ENCODE measurements at places on chromosomes 1 and 21.

GRCh38 chr1:17594026-17594425, 54.5 kb downstream of the ARHGEF10L start:
- DNase-seq, result no peak

DNA sequence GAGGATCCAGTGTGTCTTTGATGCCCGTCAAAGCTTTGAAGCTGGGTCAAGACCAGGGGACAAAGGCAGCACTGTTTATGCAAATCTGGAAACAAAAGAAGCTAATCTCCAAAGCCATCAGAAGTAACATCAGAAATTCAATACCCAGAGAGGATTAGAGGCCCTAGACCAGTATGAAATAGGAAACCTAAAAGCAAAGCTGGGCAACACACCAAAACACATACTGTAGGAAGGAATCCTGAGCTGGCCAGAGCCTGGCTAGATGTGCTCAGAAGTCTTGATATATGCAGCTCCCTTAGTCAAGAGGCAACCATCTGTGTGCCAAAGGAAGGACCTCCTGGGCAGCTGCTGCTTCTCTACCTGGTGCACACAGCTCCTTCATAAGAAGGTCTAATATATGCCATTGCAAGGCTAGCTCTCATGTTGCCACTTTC, 12.3 kb downstream of the COLGALT2 start:
- DNase-seq, result peak; percentile 59

- no peak for DNase-seq
These were observed 42.6 kb downstream of the CCDC18 start for GRCh38 chr1:93223023-93223675.

DNA sequence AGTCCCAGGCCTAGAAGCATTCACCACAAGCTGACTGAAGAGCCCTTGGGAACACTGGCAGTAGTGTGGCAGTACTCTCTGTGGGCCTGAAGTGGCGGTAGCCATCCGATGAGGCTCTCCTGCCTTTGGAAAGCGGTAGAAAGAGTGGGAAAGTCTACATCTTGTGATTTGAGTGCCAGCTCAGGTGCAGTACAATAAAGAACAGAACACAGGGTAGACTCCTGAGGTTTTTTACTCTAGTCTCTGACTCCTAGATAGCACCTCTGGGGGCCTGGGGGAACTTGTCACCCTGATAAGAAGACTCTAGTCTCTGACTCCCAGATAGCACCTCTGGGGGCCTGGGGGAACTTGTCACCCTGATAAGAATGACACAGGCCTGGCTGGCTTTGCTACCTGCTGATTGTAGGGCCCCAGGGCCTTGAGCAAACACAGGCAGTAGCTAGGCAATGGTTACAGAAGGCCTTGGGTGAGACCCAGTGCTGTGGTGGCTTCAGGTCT, 18.0 kb upstream of the IL20 start:
- no peak for DNase-seq

DNA sequence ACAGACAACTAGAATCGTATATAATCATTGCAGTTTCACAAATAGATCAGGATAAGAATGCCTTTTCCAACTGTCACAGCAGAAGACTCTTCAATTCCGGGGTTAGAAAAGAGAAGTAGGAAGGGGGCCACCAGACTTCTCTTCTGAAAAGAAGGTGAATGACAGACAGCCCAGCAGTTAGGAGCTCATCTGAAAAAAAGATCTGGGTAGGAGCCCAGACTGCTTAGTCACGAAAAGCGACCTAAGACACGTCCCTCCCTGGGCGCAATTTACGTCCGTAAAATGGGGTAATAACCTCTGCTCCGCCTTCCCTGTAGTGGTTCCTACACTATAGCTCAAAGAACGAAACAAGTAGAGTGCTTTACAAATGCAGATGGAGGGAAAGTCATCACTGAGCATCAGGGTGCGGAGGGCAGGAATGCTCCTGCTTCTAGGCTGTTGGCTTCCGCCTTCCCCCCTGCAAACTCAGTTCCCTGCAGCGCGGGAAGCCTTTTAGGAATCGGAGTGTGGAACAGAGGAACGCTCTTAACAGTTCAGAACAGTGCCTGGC, 582 bp downstream of the ORC1 start:
- DNase-seq, result peak; percentile 84

DNA sequence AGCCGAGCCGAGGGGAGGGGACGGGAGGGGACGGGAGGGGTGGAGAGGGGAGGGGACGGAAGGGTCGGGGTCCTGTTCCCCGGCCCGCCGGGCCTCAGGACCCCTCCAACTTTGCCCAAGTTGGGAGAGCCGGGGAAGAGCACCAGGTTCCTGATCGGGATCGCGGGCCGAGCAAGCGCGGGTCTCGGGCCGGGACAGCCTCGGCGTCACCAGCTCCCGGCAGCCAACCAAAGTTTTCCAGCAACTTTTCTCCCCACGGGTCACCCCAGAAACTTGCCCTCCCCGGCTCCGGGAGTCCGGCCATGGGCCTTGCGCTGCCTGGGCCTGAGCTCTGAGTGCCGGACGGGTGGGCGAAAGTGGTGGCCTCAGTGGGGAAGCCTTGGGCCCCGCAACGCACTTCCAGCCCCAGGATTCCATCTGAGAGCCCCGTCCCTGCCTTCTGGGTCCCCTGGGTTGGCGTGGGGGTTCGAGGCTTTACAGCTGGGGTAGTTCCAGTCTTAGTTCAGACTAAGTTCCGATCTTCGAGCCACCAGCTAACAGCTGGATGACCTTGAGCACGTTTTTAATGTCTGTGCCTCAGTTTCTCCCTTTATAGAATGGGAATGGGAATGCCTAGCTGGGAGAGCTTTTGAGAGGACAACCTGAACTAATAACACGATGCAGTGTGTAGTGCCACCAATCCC, 458 bp downstream of the ZC3H12A start:
- DNase-seq, result no peak

- peak; percentile 78 for DNase-seq
These were observed 25.6 kb downstream of the S100A10 start for GRCh38 chr1:151968058-151968457.

- no peak for DNase-seq
These were observed 87.7 kb downstream of the CASZ1 start for GRCh38 chr1:10708757-10709156.

DNA sequence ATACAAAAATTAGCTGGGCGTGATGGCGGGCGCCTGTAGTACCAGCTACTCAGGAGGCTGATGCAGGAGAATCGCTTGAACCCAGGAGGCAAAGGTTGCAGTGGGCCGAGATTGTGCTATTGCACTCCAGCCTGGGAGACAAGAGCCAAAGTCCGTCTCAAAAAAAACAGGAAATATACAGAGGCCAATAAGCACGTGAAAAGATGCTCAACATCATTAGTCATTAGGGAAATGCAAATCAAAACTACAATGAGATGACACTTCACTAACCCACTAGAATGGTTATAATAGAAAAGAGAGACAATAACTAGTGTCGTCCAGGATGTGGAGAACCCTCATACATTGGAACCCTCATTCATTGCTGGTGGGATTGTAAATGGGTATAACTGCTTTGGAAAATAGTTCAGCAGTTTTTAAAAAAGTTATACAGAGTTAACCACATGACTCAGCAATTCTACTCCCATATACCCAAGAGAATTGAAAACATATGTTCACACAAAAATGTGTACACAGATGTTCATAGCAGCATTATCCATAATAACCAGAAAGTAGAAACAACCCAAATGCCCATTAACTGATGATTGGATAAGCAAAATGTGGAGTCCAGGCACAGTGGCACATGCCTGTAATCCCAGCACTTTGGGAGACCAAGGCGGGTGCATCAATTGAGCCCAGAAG, 6.4 kb upstream of the E2F2 start:
- DNase-seq, result no peak

- DNase-seq, result no peak
These were observed 692.0 kb upstream of the NR5A2 start for GRCh38 chr1:199335496-199335895.

DNA sequence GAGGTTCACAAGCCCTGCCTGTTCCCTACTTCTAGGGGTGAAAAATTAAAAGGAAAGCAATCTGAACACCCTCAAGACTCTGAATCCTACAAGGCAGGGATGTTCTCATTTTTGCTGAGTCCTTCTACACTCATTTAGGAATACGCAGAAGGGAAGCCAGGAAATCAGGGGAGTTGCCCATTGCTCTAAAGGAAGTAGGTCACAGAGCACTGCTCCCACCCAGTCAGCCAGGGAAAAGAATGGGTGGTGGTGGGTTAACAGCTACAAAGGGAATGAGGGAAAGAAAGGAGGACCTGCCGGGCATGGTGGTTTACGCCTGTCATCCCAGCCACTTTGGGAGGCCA, 2.4 kb upstream of the CTTNBP2NL start:
- peak; percentile 47 for DNase-seq

DNA sequence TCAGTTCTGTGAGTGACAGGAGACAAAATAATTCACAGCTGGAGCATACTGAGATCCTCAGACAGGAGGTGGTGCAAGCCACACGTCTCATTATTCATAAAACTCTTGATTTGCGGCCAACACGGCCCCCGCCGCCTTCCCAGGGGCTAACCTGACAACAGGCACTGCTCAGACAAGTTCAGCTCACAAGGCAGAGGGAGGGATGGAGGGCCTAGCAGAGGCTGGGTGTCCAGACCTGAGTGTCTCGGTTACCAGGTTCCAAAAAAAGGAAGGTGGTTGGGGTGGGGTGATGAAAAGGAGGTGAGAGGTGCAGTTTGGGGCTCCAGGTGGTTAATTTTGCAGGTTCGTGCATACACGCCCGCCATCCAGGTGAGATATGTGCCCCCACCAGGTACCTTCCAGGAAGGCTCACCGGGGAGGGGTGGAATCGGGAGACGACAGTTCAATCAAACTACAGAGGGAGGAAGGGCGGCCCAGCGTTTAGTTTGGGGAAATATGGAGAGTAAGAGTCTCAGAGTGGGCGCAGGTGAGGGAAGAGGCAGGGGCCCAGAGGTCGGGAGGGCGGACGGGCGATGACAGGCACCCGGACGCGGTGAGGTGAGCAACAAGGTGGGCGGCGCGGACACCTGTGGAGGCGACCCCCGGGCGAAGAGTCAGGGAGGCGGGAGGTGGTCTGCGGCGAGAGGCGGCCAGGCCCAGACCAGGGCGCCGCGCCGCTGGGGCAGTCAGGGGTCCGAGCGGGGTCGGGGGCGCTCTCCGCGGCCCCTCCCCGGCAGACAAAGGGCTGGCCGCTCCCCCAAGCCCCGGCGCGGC, 629 bp downstream of the CTNNBIP1 start:
- peak; percentile 74 for DNase-seq

DNA sequence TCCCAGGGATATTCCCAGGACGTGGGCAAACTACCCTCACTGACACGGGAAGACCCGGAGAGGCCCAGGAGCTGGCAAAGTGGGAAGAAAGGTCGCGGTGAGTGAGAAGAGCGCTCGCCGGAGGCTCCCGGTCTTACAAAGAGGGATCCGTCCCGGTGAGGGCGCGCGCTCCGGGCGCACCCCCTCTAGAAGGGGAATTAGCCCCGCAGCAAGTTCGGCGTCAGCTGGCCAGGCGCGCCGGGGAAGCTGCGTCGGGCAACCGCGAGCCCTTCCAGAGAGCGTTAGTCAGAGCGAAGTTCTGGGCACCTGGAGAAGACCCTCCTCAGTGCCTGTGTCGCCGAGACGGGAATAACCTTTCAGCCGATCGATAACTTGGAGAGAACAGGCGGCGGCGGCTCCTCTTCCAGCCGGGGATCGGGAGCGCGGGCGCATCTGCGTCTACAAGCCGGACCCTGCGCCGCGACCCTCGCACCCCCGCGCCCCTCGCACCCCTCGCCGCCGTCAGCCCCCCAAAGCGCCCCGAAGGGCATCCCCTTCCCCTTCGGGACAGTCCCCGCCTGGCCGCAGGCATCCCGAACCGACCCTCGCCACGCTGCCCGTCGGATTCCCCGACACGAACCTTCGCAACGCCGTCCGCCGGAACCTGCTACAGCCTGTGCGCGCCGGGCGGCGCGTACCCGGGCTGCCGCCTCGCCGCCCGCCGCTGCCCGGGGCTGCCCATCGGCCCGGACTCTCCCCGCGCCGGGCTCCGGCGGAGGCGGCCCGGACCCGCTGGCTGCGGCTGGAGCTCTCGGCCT, 485 bp downstream of the SIPA1L2 start:
- peak; percentile 81 for DNase-seq

GRCh38 chr1:98692482-98692881, 31.0 kb downstream of the SNX7 start:
- no peak for DNase-seq

GRCh38 chr1:53446051-53446450, 13.1 kb upstream of the DMRTB1 start:
- DNase-seq, result peak; percentile 21

- DNase-seq, result no peak
These were observed 26.3 kb upstream of the NHLH2 start for GRCh38 chr1:115867216-115867615.

- DNase-seq, result no peak
These were observed 13.6 kb downstream of the KRTAP10-1 start for GRCh38 chr21:44526096-44526997.

DNA sequence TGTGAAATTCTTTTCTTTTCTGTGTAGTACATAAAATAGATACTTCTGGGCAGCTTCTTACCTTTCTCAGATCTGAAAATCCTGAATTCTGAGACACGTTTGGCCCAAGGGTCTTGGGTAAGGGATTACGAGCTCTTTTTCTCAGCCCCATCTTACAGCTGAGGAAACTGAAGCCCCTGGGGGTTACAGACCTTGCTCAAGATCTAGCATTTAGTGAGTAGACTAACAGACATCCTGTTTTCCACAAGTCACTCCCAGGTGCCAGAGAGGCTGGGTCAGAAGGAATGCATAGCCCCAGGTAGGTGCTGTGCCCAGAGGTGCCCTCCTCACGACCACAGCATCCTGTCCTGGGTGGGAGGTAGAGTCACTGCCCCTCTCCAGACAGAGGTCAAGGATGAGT, 13.2 kb upstream of the CREG1 start:
- no peak for DNase-seq

GRCh38 chr1:208207388-208208131, 36.6 kb downstream of the PLXNA2 start:
- peak; percentile 56 for DNase-seq

GRCh38 chr1:22053861-22054770, 1.6 kb downstream of the CDC42 start:
- no peak for DNase-seq

GRCh38 chr1:92951141-92951582, 10.1 kb downstream of the DIPK1A start:
- DNase-seq, result no peak

DNA sequence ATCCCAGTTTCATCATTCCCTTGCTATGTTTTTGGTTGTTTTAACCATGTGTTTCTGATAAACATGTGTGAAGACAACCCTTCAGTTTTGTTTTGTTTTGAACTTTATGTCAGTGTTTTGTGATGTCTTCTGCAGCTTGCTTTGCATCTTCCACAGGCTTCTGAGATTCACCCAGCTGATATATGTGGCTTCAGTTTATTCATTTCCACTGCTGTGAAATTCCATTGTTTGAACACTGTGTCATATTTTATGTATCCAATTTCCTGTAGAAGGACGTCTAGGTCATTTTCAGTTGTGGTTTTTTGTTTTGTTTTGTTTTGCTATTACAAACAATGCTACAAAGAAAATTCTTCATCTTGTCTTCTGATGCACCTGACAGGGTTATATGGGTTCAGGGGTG, 27.2 kb upstream of the SLC26A9 start:
- DNase-seq, result no peak

All from endodermal cell (in vitro differentiated cells).